Stimulated activated CD8-positive, alpha-beta memory T cell treated with anti-CD3 and anti-CD28 coated beads, Interleukin-4, amount 100 ng/mL, for 48 hours (primary cell): ENCODE measurements at places on chromosomes 16 and 17.
A peak's percentile ranks its signal among the peaks of the same experiment; 100 is the strongest.

GRCh38 chr17:63698886-63699637 is 863 bp downstream of the LIMD2 start:
- DNase-seq, result peak; percentile 85

DNA sequence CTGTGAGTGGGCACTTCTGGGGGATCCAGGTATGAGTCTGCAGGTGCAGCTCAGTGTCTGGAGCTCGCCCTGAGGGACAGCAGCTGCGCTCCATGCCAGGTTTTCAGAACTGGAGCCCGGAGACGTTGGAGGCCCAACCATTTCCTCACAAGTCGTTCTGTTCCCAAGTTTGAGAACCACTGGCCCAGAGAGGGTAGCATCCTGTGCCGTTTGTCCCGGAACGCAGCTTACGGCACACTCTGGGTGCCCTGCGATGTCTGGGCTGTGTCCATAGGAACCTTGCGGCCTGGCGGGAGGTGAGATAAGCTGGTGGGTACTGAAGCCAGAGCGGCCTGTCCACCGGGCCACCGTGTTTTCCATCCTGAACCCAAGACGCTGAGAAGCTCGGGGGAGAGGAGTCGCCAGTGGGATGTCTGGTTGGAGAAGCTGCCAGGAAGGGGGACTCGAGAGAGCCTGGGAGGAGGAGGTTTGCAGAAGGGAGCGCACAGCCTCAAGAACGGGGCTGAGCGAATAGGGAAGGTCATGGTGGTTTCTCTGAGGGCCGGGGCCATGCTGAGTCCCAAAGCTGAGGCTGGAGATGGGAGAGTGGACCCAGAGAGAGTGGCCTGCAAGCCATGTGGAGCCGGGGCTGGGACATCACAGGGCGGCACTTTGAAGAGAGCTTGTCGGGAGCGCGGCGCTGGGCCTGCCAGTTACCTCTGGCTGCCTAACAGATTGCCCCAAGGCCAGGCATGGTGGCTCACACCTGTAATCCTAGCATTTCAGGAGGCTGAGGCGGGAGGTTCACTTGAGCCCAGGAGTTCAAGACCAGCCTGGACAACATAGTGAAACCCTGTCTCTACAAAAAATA is 211.0 kb upstream of the GSE1 start:
- no peak for DNase-seq

- DNase-seq, result no peak
Measured at GRCh38 chr17:27506348-27507218, 50.3 kb downstream of the KSR1 start.

DNA sequence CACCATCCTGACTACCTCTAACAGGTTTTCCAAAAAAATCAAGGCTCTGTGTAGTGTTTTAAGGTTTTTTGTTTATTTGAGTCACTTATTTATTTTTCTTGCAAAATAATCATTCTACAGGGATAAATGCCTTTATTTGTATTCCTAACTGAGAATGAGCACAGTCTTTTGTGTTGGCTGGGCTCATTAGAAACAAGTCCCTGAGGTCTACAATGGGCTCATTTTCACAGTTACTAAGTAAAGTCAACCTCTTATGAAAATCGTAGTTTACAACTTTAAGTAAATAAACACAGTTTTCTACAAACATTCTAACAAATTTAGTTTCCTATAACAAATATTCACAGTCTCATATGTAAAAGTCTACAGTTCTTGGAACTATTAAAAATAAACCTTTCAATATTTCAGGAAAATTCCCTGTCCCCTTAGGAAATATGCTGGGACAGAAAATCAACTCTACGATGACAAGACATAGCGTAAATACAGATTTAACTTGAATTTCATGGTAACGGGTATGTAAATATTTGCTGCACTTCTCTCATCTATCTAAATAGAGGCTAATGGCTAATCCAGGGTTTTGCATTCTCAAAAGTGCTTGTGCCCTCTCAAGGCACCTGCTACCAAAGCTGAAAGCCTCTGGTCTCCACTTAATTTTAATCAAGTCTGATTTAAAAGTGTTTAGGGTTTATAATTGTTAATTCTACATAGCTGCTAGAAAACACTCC is 31.5 kb upstream of the CDH5 start:
- no peak for DNase-seq

GRCh38 chr17:35295686-35296085 is 52.8 kb downstream of the SLFN5 start:
- no peak for DNase-seq

GRCh38 chr16:69865701-69866100 is 85.4 kb upstream of the CLEC18A start:
- DNase-seq, result no peak

DNA sequence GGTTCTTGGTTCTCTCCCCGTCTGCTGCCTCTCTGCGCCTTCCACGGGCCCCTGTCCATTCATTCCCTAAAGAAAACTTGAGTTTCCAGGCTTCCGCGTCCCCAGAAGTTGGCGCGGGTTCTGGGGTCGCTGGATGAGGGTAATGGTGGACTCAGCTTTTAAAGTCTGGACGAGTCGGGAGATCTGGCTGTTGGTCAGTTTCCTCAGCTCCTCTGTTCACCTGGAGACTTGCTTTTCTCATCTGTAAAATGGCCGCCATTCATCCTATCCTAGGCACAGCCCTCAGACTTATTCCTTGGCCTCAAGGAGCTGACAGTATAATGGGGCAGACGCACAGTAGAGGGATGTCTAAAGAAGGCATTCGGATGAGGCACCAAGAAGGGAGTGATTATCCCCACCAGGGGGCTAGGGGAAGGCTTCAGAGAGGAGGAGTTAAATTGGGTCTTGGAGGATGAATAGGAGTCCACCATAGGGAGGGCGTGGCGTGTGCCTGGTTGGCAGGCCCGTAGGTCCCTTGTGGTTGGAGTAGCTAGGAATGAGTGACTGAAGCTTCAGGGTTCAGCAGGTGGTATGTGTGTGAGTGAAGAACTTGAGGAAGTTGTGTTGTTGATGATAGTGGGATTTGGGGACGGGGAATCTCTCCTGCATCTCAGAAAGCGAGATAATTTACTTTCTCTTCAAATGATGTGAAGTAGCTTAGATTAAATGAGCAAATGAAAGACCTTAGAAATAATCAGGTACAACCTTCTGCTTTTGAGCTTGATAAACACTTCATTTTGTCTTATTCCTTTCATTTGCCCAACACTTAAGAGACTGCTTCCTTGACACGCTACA is 652 bp downstream of the VPS35L start:
- peak; percentile 38 for DNase-seq

DNA sequence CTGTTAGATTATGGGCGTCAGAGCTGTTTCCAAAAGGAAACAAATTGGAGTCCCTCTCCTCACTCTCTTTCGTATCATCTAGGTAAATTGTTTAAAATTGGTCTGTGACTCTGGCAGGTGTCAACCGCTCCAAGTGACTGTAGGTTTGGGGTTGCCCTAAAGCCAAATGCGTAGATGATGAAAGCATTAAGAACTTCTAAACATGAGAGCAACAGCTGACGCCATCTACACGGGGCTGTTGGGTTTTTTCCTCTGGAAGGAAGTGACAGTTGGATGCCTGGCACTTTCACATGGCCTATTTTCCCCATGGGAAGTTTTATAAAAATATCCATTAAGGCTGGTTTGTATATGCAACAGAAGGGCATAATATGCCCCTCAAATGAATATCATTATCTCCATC is 215.7 kb upstream of the CACNG5 start:
- DNase-seq, result no peak

DNA sequence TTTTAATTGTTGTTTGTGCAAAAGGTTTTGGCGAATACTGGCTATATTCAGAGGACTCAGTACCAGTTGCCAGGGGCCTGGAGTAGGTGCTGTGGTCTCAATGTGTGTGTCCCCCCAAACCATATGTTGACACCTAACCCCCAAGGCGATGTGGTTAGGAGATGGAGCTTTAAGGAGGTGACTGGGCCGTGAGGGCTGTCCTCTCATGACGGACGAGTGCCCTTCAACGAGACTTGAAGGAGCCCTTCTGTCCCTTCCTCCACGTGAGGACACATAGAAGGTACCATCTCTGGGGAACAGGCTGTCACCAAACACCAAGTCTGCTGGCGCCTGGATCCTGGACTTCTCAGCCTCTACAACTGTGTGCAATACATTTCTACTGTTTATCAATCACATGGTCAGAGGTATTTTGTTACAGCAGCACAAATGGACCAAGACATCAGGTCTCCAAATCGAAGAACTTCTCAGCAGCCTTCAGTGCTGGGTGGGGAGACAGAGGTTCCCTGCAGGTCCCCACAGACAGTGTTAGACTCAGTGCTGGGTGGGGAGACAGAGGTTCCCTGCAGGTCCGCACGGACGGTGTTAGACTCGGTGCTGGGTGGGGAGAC is 24.8 kb upstream of the METRNL start:
- DNase-seq, result no peak

DNA sequence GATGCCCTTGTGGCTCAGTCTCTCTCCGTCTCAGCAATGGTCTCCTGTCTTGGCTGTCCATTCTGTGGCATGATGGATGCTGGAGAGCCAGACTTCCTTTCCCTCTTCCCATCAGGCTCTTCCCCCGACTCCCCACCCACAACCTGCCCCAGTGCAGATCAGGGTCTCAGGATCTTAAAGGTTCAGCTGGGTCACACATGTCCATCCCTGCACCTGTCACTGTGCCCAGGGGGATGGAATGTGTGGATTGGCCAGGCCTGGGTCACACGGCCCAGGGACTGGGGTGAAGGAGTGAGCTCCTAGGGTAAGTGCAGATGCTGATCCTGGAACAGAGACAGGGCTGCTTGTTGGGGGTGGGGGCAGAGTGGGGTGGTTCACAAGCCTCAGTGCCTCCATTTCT is 23.0 kb downstream of the ADGRG5 start:
- no peak for DNase-seq

- DNase-seq, result peak; percentile 69
Measured at GRCh38 chr16:50681021-50681885, at the start of gene SNX20. Gene SNX20 (minus strand): TSS chr16:50681312. CDS start chr16:50677526, 3,786 bp downstream.

DNA sequence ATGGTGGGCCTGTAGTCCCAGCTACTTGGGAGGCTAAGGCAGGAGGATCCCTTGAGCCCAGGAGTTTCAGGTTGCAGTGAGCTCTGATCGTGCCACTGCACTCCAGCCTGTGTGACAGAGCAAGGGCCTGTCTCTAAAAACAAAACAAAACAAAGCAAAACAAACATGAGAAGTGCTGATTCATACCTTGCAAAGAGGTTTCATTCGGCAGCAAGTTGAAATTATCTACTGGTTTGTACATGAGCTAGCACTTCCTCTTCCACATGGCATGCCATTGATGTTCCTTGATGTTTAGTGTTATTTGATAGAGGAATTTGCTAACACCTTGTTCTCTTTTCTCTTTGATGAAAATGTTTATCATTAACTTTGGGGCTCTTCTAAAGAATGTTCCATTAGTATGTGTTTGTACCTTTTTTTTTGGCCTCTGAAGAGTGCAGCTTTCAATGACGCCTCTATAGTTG is 50.6 kb downstream of the SPECC1 start:
- DNase-seq, result no peak

DNA sequence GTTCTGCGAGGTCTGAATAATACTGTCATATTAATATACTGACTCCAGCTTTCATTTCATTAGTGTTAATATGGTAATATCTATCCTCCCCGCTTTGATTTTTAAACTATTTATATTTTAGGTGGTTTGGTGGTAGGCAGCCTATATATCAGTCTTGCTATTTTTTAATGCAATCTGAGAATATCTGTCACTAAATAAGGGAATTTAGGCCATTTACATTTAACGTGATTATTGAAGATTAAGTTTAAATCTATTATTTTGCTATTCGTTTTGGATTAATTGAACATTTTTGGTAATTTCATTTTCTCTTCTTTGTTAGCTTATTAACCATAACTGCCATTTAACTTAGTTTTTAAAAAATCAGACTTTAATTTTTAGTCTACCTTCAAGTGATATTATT is 247.7 kb upstream of the PMFBP1 start:
- DNase-seq, result no peak

- DNase-seq, result no peak
Measured at GRCh38 chr16:88894681-88895300, 28.3 kb upstream of the PABPN1L start.

DNA sequence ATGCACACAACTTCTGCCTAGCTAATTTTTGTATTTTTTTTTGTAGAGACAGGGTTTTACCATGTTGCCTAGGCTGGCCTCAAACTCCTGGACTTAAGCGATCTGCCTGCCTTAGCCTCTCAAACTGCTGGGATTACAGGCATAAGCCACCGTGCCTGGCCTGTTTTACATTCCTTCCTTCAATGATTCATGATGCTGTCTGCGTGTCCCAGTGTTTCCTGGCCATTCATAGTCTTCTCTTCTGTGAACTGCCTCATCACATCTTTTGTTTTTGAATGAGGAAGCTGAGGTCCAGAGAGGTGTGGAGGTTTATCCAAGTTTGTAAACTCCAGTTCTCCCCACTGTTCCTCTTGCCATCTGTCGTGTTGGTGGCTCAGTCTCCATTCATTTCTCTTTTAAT is 64.5 kb upstream of the MED9 start:
- DNase-seq, result no peak
